ENCODE measurements at places on chromosomes 6 and 20.

DNA sequence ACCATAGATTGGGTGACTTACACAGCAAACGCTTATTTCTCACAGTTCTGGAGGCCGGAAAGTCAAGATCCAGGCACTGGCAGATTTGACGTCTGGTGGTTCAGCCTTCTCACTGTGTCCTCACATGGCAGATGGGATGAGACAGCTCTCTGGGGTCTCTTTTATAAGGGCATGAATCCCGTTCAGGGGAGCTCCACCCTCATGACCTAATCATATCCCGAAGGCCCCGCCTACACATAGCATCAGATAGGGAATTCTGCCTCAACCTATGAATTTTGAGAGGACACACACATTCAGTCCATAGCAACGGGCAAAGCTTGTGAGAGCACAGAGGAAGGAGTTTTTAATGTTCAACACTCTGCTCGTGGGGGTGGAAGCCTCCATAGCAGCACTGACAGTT is 27.5 kb downstream of the DAAM2 start:
- DNase-seq, result no peak

- no peak for DNase-seq
These were observed 2.5 kb downstream of the PHACTR1 start for GRCh38 chr6:12719017-12719416.

DNA sequence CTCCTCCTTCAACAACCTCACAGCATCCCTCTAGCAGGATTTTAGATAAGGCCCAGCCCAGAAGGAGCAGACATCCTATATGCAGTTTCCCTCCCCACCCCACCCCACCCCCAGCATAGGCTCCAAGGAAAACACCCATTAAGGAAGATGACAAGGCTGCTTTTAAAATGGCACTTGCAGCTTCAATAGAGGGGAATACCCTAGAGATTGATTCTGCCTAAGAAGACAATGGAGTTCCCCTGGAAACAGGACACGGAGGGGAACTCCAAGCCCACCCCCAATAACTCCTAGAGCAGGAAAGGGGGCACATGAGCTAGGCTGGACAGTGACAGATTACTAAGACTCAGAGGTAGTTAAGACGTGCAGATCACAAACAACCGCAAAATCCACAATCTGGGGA is 34.7 kb downstream of the CPNE5 start:
- no peak for DNase-seq

- no peak for DNase-seq
These were observed 368.7 kb downstream of the HAO1 start for GRCh38 chr20:7571521-7572055.

DNA sequence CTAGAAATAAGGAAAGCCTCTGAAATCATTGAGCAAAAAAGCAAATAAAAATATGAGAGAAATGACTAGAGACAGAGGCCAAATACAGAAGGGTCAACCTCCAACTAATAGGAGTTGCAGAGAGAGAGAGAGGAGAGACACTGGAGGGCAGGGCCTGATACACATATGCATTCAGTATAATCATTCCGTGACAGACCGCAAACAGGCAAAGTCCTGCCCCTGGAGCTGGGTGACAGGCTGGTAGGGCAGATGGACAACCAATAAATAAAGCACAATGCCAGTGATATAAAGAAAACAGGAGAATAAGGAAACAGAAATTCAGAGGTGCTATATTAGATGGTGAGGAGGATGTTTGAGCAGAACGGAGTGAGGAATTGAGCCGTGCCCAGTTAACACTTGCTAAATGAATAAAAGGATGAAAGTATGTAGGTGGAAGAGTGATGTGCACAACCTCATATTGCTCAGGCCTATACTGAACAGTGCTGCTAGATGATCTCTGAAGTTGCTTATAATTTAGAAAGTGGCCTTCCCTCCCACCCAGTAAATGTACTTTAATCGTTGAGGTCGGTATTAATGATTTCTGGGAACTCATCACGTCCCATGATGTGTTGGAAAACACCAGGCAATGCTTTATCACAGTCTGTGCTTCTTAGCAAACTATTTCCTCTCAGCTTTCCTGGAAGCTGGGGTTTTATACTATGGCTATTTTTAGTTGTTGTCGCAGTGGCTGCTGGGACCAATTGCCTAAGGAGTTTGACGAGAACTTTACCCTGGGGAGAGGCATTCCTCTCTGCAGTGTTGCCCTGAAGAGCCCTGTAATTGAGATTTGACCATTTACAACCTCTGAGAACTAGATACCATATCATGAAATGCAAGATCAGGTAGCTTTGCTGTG is 37.6 kb upstream of the CLIC5 start:
- DNase-seq, result no peak

DNA sequence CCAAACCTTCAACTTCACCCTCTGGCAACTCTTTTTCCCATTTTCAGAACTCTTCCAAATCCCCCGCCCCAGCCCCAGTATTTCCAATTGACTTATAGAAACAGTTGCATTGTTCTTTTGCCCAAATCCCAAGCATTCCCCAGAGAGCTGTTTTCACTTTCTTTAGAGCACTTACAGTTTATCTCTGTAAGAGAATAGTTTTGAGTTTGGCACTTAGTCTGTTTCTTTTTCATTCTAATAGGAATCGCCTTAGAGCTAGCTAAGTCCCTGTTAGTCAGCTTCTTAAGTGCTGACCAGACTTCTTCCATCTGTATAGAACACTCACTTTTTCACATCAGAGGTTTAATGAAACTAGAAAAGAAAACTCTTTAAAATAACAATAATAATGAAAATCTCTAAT is 374.2 kb upstream of the FLRT3 start:
- DNase-seq, result no peak

GRCh38 chr6:57087916-57088315 is 2.1 kb upstream of the ZNF451 start:
- no peak for DNase-seq

- DNase-seq, result peak; percentile 86
These were observed 36.8 kb downstream of the TSPYL4 start for GRCh38 chr6:116217069-116217468.

GRCh38 chr20:24769878-24770627 is 179.0 kb upstream of the CST7 start:
- no peak for DNase-seq

DNA sequence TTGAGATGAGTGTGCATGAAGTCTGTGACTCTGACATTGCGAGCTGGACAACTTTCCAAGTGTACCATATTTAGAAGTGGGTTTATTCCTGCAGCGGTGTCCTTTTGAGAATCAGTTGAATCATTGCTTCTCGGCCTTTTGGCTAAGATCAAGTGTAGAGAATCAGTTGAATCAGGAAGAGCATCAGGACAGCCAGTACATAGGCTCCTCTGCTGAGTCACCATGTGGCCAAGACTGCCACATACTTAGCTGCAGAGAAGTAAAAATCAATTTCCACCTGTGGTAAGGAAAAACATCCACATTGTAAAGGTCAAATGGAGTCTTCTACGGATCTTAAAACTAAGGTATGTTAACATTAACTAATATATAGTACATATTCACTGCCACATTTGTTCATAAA is 428.4 kb upstream of the MARCKS start:
- DNase-seq, result no peak

GRCh38 chr6:108594151-108594550 is 33.4 kb downstream of the FOXO3 start:
- DNase-seq, result no peak

DNA sequence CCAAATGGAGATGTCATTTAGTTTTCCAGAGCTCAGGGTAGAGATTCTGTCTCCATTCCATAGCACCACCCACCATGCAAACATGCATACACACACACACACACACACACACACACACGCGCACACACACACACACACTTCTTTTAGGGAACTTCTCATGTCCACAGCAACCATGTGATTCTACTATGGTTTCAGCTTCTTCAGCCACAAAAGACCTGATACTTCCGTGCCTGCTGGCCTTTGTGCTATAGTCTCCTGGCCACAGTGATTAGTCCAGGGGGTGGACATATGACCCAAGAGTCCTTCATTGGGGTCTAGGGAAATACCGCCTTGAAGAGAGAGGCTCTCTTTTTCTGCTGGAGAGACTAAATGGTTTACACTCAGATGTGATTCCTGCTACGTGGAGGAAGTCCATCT is 53.5 kb downstream of the CARMIL1 start:
- no peak for DNase-seq

GRCh38 chr20:9911519-9911918 is 72.6 kb upstream of the PAK5 start:
- DNase-seq, result no peak

Data from NAMALWA (cell line).